Fibroblast of skin of abdomen (primary cell): ENCODE measurements at places on chromosomes 2 and 18.

- DNase-seq, result peak; percentile 64
Measured at GRCh38 chr2:8535821-8536685, 145.8 kb upstream of the ID2 start.

GRCh38 chr2:30733876-30734520 is 73.2 kb downstream of the CAPN13 start:
- DNase-seq, result no peak

- no peak for DNase-seq
Measured at GRCh38 chr2:16617282-16618266, 48.1 kb downstream of the CYRIA start.

DNA sequence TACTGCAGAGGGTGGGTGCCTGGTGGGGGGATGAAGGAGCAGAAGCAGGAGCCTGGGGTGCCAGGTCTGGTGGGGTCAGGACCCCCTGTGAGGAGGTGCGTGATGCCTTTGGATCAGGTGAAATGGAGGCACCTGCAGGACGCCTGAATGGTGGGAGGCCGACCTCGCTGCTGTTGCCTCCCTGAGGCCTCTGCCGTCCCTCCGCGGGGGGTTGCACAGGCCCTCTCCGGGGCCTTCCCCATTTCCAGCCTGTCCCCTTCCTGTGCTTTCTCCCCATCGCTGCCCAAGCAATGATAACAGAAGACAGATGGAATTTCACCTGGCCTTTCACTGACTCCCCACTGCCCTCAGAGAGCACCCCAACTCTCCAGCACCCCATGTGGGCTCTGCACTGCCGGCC is 259.3 kb downstream of the ALPK2 start:
- no peak for DNase-seq

DNA sequence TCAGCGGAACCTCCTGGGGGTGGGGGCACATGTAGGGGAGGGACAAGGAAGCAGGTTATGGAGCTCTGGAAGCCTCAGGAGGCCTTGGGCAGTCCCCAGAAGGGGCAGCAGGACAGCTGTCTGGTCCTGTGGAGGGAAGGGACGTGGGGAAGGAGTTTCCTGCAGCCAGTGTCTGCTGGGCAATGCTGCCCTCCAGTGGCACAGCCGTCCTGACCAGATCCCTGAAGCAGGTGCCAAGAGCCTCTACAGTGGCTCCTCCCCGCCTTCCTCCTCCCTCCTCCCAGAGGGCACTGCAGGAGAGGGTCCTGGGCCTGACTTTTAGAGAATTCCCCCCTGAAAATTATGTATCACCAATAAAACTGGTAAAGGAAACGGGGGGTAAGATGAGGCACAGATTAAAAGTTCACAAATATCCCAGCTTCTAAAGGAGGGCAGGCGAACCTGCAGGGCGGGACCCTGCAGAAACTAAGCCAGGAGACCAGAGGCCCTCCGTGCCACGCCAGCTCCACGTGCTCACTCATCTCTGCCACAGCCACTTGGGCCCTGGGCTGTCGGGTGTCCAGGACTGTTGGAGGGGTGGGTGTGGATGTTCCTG is 258.5 kb downstream of the TWIST2 start:
- peak; percentile 61 for DNase-seq

- DNase-seq, result peak; percentile 41
Measured at GRCh38 chr2:234615643-234616356, 118.9 kb upstream of the ARL4C start.

GRCh38 chr2:207539470-207539869 is 9.7 kb downstream of the CREB1 start:
- no peak for DNase-seq
